GM03348 (cell line): ENCODE measurements at places on chromosomes 7 and 10.
A peak's percentile ranks its signal among the peaks of the same experiment; 100 is the strongest.

GRCh38 chr7:76108540-76109233, 60.8 kb downstream of the MDH2 start:
- peak; percentile 13 for DNase-seq

DNA sequence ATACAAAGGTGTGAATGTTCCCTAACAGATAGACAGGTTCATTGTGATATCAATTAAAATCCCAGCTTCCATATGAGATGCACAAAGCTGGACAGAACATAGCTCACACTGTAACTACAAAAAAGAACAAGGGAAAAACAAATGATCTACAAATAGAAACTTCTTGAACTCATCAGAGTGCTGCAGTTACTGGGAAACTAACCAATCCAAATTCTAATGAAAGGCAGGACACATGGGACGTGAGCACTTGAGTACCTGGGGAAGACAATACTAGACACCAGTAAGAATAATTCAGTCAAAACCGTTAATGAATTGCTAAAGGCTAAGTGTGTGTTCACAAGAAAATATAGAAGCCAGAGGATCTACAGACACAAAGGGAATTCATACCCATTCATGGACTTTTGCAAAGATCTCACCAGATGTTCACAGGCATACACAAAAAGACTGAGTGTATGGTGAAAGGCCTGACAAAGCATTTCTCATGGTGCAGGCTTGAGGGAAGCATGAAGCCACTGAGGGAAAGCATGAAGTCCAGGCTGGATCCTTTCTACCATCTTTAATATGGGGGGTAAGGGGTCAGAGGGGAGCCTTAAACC, 7.8 kb upstream of the GPR22 start:
- no peak for DNase-seq

GRCh38 chr10:62831346-62831745, 15.2 kb upstream of the EGR2 start:
- peak; percentile 80 for DNase-seq

DNA sequence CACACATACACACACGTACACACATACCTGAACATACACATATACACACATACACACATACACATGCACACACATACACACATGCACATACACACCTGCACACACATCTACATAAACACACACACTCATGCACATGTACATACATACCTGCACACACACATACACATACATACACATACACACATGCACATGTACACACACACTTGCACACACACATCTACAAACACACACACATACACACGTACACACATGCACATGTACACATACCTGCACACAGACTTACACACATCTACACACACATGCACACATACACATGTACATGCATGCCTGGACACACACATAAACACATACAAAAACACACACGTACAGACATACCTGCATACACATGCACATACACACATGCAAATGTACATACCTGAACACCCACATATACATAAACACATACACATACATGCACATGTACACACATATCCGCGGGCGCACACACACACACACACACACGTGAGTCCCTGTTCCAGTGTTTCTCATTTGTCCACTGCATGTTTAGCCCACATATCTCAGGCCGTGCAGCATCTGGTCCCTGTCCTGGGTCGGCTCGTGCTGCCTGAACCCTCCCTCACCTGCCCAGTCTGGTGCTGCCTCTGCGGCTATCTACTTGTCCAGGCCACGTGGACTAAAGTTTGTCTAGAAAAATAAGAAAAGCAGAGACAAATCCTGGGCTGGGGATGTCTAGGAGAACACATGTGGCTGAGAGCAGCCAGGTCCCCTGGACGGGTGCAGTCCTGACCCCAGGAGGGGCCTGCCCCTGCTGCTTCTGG, 238.7 kb downstream of the TCERG1L start:
- no peak for DNase-seq

GRCh38 chr10:90451283-90451682, 406.6 kb downstream of the HTR7 start:
- no peak for DNase-seq

DNA sequence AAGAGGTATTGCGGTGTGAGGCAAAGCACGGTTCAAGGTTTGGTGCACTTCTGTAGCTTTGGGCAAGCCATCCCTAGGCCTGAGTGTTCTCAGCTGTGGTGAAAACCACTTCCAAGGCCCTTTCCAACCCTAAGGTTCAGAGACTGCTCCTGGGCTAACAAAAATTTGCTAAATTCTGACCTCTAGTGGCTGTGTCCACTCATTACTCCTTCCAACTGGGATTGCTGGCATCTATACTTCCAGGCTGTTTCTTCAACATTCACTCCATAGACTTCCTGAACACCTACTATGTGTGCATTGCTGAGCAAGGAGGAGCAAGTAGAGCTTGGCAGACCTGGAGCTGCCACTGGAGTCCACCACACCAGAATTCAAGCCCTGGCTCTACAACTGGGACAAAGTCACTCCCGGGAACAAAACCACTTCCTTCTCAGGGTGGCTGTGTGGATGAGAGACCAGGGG, 29.3 kb upstream of the SH3PXD2A start:
- DNase-seq, result peak; percentile 75

DNA sequence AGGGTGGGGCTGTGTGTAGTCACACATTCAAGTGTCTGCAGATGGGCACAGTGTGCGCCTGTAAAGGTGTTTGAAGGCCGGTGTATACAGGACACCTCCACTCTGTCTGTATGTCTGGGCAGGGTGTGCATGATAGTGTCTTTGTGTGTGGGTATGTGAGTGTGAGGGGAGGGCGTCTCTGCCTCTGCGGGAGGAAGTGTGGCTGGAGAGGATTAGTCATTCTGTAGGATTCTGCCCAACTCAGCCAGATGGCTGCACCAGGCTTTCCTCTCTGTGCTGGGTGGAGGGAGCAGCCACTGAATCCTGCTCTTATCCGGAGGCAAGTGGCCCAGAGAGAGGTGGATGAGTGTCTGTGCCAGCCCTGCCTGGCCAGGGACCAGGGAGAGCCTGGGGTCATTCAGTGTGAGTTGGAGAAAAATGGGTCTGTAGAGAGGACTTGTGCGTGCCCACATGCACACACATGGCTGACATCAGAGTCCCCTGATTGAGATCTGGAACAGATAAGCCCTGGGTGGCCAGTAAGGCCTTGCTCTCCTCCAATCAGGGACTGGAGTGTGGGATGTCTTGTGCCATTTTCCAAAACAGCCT, 1.7 kb downstream of the SFXN3 start:
- peak; percentile 88 for DNase-seq

DNA sequence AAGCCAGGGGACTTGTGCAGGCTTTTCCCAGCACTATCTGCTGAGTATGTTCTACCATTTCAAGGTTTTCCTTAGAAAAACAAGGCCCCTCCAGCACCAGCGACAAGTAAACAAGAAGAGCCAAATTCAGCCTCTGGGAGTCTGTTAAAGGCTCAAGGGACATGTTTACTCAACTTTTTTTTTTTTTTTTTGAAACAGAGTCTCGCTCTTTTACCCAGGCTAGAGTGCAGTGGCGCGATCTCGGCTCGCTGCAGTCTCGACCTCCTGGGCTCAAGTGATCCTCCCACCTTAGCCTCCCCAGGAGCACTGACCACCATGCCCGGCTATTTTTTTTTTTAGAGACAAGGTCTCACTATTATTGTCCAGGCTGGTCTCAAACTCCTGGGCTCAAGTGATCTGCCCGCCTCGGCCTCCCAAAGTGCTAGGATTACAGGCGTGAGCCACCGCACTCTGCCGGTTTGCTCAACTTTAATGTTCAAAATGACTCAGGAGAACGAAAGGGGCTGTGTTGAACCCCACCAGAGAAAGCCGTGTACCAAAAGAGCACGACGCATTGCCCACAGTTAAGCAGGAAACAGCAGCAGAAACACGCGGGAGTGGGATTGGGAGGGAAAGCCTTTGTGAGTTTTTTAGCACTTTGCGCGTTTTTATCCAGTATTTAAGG, 772 bp downstream of the PRDX3 start:
- no peak for DNase-seq

DNA sequence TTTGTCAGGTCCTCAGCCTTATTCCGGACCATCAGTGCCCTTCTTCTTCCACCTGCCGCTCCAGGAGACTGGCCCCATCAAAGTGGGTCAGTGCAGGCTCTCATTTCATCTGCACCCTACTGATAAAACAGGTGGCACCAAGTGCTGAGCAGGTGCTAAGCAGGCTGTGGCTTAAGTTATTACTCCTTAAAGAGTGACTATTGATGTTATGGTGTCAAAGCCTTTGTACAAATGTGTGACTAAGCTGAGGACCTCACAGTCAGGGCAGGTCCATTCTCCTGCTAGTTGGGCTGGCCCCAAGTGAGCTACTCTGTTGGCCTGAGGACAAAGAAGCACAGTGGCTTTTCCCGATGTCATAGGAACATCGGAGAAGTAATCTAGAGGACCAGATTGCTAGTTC, 11.2 kb upstream of the CALD1 start:
- DNase-seq, result no peak

GRCh38 chr10:124939290-124939689, 2.6 kb upstream of the ZRANB1 start:
- DNase-seq, result no peak

DNA sequence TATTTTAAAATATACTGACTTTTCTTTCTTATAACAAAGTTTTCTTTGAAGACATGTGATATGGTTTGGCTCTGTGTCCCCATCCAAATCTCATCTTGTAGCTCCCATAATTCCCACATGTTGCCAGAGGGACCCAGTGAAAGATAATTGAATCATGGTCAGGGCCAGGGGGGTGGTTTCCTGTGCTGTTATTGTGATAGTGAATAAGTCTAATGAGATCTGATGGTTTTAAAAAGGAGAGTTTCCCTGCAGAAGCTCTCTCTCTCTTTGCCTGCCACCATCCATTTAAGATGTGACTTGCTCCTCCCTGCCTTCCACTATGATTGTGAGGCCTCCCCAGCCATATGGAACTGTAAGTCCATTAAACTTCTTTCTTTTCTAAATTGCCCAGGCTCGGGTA, 768.1 kb downstream of the NRG3 start:
- DNase-seq, result no peak

- no peak for DNase-seq
Observed at GRCh38 chr10:93255546-93255945, 181.9 kb downstream of the CYP26A1 start.

- DNase-seq, result peak; percentile 72
Observed at GRCh38 chr10:99560277-99561126, 27.8 kb downstream of the NKX2-3 start.

DNA sequence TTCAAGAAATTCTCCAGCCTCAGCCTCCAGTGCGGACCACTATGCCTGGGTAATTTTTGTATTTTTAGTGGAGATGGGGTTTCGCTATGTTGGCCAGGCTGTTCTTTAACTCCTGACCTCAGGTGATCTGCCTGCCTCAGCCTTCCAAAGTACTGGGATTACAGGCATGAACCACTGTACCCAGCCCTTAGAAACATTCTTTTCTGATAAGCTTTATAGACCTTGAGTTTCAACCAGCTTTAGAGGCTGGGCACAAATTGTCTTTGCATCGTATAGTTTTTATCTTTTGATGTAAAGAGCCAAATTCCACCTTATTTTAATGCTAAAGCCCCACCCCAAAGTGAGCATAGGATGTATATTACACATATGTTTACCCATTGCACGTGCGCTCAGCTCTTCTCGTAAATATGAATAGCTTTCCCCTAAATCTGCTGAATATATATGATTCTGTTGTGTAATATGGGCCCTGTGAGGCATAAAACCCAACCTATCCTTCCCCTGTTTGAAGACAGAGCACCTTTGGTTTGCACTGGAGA, 124.8 kb downstream of the ADK start:
- no peak for DNase-seq

DNA sequence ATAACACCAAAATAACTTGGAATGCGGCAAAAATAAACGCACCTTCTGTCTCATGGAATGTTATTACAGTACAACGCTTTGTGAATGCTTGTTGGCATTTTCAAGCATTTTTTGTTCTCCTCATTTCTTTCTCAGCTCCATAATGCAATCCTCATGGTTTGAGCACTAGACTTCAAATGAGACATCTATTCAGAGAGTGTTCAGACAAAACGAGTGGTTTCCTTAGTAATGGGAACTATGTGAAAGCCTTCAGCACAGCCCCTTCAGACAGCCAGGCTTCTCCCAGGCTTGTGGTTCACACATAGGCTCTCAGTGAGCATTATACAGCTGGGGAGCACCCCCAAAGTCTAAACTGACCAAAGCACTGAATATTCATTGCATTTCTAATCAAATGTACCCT, 8.6 kb upstream of the LRRN3 start:
- peak; percentile 47 for DNase-seq

DNA sequence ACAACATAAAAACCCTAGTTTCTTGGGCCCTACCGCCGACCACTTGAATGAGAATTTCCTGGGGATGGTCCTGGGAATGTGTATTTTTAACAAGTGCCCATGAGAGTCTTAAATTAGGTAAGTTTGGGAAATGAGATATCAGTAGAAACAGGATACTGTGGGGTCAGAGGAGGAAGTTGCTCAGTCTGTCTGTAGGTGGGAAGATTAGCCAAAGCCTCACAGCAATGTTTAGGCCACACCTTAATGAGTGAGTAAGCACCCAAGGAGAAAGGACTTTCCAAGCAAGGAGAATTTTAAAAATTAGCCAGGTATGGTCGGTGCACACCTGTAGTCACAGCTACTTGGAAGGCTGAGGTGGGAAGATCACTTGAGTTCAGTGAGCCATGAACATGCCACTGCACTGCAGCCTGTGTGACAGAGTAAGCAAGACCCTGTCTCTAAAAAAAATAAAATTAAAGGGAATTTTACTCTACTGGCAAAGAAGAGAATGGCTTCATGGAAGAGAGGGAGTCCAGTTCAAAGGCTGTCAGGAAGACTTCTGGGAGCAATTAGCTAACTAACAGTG, 31.9 kb downstream of the PAPSS2 start:
- no peak for DNase-seq

GRCh38 chr10:84743483-84743882, 415.1 kb downstream of the CCSER2 start:
- DNase-seq, result no peak

DNA sequence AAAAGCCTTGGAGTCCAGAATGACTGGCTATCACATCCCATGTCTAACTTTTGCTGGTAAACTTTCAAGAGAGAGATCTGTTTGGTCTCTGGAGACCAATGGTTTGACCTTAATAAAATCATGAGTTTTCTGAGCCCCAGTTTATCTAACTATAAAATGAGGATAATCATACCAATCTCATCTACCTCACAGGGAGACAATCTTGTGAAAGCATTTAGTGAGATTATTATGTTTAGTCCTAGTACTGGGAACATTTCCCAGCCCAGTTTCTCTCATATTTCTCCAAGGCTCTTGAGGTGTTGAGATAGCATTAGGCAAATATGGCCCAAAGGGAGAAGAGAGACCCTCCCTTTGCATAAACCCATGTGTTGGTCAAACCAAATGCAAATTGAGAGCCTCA, 25.8 kb downstream of the ABCC2 start:
- DNase-seq, result no peak

GRCh38 chr7:98387544-98388226, 13.2 kb downstream of the BAIAP2L1 start:
- no peak for DNase-seq

- no peak for DNase-seq
Observed at GRCh38 chr7:135454060-135454459, 55.8 kb downstream of the CNOT4 start.
